Mesendoderm (in vitro differentiated cells): ENCODE measurements at places on chromosomes 1 and 21.

DNA sequence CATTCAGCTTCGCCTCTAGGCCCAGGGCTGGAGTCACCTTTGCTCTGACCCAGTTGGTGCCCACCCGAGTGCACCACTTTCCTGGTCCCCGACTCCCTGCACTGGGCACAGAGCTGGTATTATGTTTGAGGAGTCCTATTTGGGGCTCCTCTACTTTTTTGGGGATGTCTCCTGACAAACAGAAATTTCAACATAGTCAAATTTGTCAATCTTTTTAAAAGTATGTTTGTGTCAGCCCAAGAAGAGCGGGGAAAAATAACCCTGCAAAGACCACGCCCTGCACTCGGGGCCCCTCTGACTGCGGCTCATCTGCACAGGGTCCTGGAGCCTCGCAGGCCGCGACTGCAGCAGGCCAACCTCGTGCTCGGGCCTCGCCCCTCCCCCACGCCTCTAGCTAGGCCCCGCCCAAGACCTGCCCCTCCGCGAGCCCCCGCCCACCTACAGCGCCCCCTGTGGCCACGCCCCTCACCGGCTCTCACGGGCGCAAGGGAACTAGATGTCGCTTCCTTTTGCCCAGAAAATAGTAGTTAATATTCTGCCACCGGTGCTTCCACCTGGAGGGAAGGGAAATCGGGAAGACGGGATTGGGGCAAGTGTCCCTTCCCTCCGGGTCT, 11.4 kb downstream of the FAM229A start:
- peak; percentile 82 for DNase-seq

GRCh38 chr1:178020968-178021640, 51.2 kb upstream of the SEC16B start:
- DNase-seq = no peak

DNA sequence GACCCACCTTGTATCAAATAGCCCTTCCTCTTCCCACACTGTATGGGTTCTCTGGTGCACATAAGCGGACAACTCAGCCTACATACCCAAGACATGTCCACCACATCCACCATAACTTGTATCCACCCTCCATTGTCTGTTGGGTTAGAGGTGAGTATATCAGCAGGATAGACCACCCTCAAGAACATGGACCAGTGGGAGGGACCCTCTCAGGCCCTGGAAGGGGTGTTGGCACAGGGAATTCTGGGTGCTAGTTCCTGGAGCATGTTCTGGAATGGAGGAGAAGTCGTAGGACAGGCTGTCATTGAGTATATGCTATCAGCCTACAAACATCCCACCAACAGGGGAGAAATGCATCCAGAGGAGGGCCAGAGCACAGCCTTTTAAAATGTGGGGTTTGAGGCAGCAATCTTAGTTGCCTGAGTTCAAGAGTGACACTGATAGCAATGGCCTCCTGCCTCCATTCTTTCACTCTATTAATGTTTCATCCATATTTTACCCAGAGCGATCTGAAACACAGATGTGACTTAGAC, 7.5 kb downstream of the CD55 start:
- DNase-seq = no peak

- DNase-seq = no peak
Measured at GRCh38 chr1:161902182-161902581, 121.5 kb downstream of the OLFML2B start.

DNA sequence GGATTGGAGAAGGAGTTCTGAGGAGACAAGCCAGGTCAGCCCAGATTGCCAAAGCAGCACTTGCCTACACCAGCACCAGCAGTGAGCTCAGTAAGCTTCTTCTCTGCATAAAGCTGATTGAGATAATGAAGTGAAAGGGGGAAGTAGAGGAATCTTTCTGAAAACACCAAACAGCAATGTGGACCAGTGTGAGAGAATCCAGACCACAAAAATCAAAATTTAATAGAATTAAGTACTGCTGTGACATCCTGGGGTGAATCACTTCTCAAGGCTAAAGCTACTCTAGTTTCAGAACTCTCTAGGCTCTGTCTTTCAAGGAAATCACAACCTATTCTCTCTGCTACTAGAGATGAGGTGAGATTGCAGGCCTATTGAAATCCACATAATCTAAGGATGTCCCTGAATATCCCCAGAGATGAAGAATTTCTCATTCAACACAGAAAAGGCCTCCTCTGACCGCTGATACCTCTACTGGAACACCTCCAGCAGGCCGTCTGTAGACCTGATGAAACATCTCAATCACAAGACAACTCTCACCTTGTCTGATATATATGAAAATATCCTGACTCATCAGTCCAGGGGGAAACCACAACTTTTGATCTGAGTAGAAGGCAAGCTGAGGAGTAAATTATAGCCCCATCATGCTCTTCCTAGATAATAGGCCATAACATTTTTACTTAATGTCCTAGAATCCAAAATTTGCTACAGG, at the start of gene FCRL4:
Gene FCRL4, minus strand, starts transcription at position 127 of the 709 bp plus-strand sequence. CDS start 141 bp downstream, outside the sequence.
- no peak for DNase-seq

DNA sequence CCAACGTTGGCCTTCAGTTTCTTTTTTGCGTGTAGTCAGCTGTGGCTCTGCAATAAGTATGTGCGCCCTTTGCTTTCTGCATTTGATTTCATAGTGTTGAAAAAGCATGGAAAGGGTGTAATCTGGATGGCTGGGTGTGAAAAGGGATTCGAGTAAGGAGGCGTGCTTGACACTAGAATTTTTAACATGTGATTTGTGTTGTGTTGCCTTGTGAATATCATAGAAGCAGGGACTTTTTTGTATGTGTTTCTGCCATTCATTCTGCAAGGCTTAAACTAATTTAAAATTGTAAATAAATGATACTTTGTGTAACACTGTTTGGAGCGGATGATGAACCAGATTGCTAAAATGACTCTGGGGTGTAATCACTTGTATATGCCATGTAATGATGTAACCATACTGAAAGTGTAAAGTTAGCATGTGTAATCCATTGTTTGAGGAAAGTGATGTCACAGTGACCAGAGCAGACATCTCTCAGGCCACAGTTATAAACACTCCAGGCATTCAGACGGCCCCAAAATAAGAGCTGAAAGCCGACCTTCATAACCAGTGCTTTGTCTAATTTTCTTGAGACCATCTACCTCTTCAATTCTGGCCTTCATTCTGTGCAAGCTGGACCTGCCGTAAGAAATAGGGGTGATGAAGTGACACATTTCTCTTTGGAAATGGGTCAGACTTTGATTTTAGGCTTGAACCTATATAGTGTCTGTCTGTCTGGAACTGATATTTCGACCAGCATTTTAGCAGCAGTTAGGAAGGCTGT, 618 bp downstream of the SH3BGR start:
- DNase-seq = no peak

DNA sequence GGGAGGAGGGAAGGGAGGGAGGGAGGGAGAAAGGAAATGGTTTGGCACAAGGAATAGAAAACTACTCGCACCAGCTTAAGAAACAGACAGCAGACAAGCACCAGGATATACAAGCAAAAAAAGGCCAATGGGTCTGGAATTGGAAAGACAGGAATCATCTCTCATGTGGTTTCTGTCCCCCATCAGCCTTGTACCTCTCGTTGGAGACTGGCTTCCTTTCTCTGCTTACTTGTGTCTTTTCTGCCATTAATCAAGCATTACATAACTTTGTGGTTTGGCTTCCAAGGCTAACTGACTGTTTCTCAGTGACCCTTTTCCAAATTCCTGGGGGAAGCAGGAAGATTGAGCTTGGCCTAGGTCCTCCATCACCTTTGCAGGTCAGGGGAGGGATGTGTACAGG, 11.8 kb upstream of the RALGPS2 start:
- DNase-seq = no peak

- peak; percentile 32 for DNase-seq
Measured at GRCh38 chr1:13788795-13789194, 88.8 kb downstream of the PRDM2 start.

DNA sequence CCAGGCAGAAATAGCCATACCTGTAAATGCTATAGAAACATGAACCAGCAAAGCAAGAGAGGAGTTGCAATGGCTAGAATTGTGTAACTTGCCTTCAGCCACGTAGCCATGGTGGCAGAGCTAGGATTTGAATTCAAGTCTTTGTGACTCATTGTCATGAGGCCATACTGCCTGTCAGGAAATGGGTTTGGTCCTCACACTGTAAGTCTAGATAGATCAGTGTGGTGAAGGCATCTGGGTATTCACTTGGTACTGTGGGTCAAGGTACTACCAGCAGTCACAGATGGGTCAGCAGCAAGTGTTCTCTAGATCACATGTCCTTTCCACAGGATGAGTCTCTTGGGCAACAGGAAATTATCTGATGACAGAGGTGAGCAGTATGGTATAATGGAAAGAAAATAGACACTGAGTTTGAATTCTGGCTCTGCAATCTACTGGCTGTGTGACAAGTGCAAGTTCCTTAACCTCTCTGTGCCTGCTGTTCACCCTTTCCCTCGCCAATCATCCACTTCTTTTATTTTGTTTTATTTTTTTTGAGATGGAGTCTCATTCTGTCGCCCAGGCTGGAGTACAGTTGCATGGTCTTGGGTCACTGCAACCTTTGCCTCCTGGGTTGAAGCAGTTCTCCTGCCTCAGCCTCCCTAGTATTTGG, 36.9 kb downstream of the FGGY start:
- no peak for DNase-seq
